ENCODE measurements at places on chromosomes 16 and 17. TPM values are rescaled to one million over a fixed set of nuclear protein-coding genes. Genes with fewer than 3 reads are reported as not detected.

The SEZ6L2 gene
- total RNA-seq = 68.9 TPM

The TBC1D28 gene
- not detected for total RNA-seq

The GSDMA gene
- total RNA-seq = not detected

The EVI2B gene
- total RNA-seq = not detected

The SLC7A6OS gene
- total RNA-seq = 13.2 TPM

The POLR3K gene
- total RNA-seq = 32.3 TPM

The ASB16 gene
- not detected for total RNA-seq

The EPX gene
- not detected for total RNA-seq
